NCI-H446 treated with DMSO at 0.1 percent for 48 hours (cell line): ENCODE measurements at places on chromosomes 2 and 18.

- no peak for DNase-seq
Observed at GRCh38 chr2:11967946-11968465, 221.6 kb downstream of the LPIN1 start.

GRCh38 chr2:160292225-160292624, 92.2 kb upstream of the ITGB6 start:
- DNase-seq = no peak

DNA sequence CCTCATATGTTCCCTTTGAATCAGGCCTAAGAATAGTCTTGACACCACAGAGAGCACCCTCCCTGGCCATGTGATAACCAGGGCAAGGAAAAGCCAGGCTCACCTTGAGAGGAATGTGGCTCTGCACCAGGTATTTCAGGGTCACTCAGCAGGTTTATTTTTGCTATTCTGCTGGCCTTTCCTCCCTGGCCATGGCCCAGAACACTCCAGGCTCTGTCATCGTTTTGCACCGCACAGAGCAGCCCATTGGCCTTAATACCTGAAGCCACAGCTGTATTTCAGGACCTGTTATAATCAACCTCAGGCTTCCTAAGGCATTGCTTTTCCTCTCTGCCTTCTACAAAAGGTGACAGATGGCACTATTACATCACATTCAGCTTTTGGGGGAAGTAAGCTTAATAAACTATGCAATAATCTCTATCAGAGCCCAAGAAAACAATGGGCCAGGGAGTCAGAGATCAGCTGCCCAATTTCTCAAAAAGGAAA, 668.3 kb downstream of the IRS1 start:
- DNase-seq = peak; percentile 29

DNA sequence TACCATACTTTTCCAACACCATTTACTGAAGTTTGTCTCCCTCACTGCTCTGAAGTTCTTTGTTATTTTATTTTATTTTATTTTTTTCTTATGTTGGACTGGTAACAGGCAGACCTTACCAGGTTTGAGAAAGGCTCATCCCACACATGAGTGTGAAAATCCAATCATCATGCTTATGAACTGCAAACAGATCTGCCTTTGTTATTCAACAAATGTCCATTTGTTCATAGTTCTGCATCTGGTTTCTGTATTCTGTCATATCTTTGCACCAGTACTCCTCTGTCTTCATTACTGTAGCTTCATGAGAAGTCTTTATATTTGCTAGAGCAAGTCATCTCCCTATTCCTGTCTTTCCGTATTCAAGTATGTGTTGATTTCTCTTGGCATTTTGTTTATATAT, 5.3 kb downstream of the RNU2-63P start:
- no peak for DNase-seq

- no peak for DNase-seq
Observed at GRCh38 chr2:85550486-85550885, 10.8 kb downstream of the GGCX start.

- DNase-seq = no peak
Observed at GRCh38 chr2:146870691-146871090, 974.1 kb upstream of the ACVR2A start.

- no peak for DNase-seq
Observed at GRCh38 chr2:15112216-15112615, 448.9 kb downstream of the NBAS start.

DNA sequence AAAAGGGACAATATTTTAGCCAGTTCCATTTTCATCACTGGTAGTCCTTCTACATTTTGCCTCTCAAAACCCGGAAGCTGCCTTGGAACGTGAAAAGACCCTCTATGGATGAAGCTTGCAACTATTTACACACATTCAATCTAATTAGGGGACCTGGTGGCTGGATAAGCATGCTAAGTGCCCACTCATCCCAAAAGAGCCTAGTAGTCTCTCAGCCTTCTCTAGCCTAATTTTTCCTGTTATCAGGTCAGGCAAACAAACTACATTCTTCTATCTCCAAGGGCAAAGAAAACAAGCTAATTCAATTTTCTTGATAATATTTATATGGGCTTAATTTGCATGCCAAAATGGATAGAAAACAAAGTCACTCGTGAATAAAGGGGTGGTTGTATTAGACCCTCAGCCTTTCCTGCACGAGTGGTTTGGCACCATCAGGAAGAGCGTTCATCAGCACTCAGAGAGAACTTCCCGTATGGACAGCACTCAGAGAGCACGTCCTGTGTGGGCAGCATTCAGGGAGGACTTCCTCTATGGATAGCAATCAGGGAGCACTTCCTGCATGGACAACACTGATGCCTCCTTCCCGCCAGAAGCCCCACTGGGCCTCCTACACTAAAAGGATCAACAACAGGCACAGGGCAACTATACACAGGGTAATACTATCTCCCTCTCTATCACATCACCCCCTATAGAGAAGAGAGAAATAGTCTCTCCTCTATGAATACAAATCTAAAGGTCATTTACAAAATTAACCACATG, 122.2 kb downstream of the RBMS1 start:
- no peak for DNase-seq

GRCh38 chr2:149049142-149049541, 10.6 kb downstream of the LYPD6B start:
- no peak for DNase-seq

DNA sequence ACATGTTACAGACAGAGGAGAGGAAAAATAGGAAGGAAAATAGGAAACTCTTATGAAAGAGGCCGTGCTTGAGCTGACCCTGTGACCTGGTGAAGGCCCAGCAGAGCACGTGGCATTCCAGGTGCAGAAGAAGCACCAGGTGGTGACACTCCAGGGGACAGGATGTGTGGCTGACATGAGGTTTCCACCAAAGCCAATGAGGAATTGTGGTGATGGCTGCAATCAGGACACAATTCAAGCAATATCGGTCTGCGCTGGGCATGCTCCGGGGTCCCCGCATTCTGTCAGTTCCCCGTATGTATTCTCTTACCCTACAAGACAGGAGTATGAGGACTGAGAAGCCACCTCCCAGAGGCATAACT, 504.2 kb downstream of the EIPR1 start:
- no peak for DNase-seq

GRCh38 chr2:58081000-58081399, 34.4 kb downstream of the VRK2 start:
- no peak for DNase-seq

DNA sequence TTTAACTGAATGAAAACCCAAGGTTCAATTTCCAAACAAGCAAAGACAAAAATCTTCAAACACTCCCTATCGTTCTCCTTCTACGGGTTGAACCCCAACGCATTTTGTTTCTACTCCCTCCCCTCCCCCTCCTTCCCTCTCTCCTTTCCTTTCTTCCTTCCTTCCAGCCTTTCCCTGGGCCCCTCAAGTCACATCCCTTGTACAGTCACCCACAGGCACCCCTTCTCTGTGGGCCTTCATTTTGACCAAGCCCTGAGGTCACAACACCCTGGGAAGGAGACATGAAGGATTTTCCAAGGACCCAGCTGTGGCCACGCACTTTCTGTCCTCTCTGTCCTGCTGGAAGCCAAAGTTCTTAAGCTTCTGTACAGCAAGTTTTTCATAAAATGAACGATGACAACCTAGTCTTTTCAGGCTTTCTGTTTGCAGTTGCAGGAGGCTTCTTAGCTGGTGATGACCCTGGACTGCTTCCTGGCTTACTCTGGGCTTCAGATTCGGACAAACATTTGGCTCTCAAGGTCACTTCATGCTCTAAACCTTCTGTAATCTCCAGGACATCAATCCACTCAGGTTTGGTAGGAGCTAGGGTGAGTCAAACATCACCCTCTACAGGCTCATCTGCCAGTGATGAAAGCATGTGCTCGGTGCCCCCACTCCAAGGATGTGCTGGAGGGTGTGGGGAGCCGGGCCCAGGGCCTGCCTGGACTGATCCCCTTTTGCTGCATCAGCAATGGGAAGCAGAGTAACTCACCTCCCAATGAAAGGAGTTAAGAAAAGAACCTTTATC, 25.5 kb downstream of the TMEM247 start:
- DNase-seq = no peak

DNA sequence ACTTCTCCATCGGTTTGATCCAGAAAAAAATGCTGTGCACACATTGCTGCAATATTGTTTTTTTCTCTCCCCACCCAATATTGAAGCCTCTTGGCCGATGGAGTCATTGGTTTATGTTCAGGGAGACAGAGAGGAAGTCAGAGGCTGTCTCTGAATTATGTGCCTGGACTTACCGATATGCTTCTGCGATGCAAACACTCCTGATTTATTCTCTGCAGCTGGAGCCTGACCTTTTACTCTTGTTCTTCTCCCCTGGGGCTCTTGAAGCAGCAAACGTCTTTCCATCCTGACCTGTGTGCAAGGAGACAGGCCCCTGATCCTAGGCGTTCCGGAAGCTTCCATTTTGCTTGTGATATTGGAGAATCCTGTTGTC, 99.6 kb downstream of the PTGR3 start:
- no peak for DNase-seq

DNA sequence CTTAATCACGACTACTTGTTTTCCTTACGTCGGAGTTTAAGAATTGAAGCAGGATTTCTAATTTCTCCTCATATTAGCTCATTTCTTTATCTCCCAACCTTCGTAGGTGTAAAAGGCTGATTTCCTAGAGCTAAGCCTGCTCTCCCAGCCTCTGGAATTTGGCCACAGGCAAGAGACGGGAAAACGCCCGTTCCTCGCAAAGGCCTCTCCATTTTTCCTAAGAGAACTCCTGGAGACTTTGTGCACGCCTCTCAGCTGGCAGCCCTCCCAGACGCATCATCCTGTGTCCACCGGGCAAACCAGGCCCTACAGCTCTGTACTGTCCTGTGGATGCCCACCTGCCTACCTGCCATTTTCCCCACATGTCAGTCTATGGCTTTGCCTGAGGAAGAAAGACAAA, 106.3 kb downstream of the FTCDNL1 start:
- DNase-seq = no peak

DNA sequence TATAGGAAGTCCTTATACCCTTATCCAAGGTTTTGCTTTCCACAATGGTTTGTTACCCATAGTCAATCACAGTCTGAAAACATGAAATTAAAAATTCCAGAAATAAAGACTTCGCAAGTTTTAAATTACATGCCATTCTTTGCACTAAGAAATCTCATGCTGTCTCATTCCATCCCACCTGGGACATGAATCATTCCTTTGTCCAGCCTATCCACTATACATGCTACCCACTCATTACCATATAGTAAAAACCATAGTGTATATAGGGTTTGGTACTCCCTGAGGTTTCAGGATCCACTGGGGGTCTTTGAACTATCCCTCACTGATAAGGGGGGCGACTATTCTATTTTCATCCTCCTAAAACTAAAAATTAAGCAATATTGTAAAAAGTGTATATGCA, 17.0 kb downstream of the SP3 start:
- DNase-seq = no peak

GRCh38 chr2:200469708-200470211, 40.1 kb downstream of the KCTD18 start:
- no peak for DNase-seq

DNA sequence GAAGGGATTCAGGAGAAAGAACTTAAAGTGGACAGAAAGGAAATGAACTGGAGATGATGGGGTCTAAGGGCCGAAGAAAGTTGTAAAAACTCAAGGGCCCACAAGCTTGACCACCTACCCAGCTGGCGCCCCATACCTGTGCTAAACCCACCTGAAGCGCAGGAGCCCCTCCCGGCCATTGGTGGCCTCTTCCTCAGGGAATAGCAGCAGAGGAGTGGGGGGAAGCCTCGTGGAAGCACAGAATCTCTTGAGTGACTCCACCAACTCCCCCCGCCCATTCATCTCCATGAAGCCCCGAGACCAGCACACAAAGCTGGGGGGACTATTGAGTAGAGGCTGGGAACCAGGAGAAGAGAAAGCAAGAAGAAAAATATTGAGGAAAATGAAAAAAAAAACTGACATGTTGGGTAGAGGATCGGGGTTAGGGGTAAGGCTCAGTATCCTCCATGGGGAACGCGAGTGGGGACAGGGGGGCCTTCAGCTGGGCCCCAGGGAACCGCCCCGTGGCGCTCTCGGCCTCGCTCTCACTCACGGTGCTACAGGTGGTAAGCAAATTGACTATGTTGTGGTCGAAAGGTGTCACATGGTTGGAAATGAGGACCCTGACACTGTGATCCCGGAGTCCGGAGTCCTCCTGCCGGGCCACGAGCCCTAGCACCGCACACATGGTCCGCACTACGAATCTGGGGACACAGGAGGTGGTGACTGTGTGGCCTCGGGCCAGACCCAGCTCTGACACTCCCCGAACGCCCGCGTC, 728 bp downstream of the AUP1 start:
- DNase-seq = no peak

GRCh38 chr2:3864943-3865865, 161.8 kb downstream of the DCDC2C start:
- DNase-seq = no peak

DNA sequence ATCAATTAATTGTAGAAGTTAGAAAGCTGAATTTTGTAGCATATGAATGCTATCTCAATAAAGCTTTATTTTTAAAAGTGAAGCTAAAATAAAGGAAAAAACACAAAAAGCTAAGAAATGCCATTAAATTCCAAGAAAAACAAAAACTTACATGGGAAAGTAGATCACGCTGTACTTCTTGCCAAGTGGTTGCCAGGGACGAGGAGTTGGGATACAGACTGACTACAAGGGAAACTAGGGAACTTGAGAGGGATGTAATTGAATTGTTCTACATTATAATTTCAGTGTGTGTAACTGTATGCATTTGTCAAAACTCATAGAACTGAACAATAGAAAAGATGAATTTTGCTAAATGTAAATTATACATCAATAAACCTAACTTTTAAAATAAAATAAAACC, 108.1 kb downstream of the DYM start:
- no peak for DNase-seq

GRCh38 chr2:172247203-172247602, 144.5 kb upstream of the DLX2 start:
- no peak for DNase-seq

DNA sequence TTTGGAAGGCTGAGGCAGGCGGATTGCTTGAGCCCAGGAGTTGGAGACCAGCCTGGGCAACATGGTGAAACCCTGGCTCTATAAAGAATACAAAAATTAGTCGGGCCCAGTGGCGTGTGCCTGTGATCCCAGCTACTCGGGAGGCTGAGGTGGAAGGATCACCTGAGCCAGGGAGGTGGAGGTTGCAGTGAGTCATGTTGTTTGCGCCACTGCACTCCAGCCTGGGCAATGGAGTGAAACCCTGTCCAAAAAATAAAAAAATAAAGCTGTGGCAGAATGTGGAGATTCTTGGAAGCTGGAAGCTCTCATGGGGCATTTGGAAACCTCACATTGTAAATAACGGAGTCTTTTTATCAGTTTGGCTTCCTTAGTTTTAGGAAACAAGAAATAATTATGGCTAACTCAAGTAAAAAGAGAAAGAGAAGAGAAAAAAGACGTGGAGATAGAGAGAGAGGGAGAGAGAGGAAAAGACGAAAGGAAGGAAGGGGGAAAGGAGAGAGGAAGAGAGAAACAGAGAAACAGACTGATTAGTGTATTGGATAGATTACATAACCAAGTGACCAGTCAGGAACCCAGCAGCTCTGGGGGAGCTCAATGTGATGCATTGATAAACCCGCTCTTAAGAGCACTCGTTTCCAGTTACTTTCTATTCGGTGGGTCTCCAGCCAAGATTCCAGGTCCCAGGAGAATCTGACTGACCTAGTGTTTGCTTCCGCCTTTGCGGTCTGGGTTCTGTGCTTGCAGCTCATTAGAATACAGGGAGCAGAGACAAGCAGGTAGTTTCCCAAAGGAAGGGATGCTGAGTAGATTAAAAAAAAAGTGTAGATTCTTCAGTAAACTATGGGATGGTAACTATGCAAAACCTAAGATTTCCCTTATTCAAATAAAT, 1.1 kb upstream of the SPAST start:
- DNase-seq = no peak
